Activated CD8-positive, alpha-beta memory T cell treated with anti-CD3 and anti-CD28 coated beads for 1 hour (primary cell): ENCODE measurements at places on chromosomes 3 and 15.

DNA sequence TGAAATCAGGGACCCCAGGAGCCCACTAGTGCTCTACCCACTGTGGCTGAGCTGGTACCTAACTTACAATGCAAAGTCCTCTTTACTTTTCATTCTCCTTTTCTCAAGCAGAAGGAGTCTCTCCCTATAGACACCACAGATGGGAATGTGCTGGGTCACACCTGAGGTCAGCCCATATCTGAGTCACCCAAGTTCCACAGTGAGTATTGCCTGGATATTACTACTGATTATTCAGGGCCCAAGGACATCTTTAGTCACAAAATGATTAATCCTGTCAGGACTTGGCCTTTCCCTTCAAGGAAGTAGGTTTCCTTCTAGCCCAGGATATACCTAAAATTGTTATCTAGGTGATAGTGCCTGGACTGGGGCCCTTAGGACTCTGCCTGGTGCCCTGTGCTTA is 1305.2 kb downstream of the SI start:
- DNase-seq = no peak

- DNase-seq = no peak
These were observed 18.0 kb upstream of the ACAN start for GRCh38 chr15:88785217-88785616.

GRCh38 chr3:98972155-98972554 is 70.7 kb upstream of the DCBLD2 start:
- no peak for DNase-seq

- DNase-seq = no peak
These were observed 54.5 kb upstream of the ATP11B start for GRCh38 chr3:182738583-182739411.

DNA sequence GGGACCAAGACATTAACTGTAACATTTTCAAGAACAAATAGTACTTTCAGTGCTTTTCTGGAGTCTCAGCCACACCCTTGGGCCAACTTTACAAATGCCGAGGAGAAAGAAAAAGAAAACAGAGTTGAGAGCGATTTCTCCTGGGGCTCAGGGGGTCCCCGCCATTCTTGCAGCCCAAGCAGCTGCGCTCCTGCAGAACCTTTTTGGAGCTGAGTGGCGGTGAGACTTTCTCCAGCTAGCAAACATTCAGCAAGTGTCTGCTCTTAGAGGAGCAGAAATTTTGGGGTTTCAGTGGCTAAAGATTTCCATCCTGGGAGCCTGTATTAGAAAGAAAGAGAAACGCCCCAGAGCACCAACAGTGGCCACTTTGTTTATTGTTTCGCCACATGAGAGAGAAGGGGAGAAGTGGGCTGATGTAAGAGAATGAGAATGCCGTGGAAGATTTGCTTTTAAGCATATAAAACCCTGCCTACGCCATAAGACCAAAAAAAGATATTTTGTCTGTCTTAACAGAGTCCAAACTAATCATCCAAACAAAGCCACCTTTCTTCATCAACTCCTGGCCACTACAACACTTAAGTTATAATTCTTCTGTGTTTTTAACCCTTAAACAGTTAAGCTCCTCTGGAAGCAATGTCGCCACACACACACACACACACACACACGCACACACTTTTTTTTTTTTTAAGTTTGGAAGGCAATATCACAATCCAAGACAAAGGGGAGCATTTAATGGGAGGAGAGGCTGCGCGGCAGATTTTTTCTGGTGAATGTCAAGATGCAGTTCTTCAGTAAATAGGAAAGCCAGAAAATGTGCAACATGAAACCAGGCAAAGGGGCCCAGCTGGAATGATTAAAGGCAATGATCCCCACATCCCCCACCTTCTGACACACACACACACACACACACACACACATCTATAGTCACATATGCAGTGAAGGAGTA is 19.2 kb downstream of the EID1 start:
- DNase-seq = no peak
